ENCODE measurements at places on chromosomes 11 and 22. TPM values are rescaled to one million over a fixed set of nuclear protein-coding genes. Genes with fewer than 3 reads are reported as not detected.

Gene GAL
- 0.19 TPM for total RNA-seq

Gene OR10D3
- not detected for total RNA-seq

Gene OR2AG1
- under 0.01 TPM for total RNA-seq

Gene MN1
- total RNA-seq: 0.32 TPM

Gene DGKZ
- total RNA-seq: 61.0 TPM
